ENCODE measurements at places on chromosomes 11 and 22.

- no peak for DNase-seq
Measured at GRCh38 chr11:134350381-134350780, 18.6 kb downstream of the GLB1L2 start.

GRCh38 chr11:23976426-23976825 lies 520.4 kb upstream of the LUZP2 start:
- DNase-seq, result no peak

DNA sequence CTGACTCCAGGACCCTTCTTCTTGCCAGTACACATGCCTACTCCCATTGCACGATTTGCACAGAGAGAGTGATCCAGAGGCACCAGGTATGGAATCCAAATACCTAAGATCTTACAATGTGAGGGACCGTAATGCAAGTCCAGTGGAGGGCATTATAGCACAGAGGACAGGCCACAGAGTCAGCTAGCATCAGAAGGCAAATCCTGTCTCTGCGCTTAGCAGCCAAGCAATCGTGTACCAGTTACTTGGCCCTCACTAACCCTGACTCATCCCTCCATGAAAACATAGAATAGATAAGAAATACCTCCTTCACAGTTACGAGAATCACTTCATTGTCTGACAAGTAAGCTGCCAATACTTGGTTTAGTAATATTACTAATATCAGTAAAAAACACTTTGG lies 69.7 kb upstream of the SLC6A5 start:
- DNase-seq, result no peak

- no peak for DNase-seq
Measured at GRCh38 chr22:36916034-36916433, 2.6 kb downstream of the CSF2RB start.

GRCh38 chr11:128157423-128158298 lies 429.7 kb downstream of the ETS1 start:
- peak; percentile 55 for DNase-seq

- no peak for DNase-seq
Measured at GRCh38 chr11:69450064-69450856, 31.2 kb upstream of the LINC01488 start.

DNA sequence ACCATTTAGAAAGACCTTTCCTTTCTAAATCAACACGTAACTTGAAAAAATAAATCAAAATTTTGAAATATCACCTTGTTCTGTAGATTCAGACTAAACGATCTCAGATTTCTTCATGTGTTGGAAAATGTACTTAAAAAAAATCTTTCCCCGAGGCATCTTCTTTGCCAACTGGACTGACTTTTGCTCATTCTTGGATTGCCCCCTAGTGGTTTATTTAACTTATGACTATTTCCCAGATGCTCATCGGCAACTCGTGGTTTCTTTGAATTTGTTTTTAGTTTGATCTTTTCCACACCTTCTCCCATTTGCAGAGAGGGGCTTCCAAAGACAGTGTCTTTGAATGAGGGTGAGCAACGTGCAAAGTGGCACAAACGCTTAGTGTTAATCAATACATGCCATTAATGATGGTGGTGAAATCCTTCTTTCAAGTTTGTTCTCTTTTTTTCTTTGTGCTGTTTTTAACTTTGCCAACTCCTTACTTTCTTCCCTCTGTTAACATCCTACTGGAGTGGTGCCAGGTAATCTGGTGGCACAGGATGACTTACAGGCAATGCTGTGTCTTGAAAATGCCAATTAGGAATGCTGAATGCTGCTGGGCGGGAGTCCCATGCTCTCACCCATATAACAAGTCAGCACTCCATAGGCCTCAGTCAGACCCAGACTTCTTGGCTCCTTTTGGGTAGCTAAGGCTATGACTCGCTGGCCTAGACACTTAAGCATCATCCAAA lies 18.3 kb downstream of the PRSS23 start:
- peak; percentile 61 for DNase-seq

- no peak for DNase-seq
Measured at GRCh38 chr11:64259533-64260067, 8.3 kb downstream of the PLCB3 start.

DNA sequence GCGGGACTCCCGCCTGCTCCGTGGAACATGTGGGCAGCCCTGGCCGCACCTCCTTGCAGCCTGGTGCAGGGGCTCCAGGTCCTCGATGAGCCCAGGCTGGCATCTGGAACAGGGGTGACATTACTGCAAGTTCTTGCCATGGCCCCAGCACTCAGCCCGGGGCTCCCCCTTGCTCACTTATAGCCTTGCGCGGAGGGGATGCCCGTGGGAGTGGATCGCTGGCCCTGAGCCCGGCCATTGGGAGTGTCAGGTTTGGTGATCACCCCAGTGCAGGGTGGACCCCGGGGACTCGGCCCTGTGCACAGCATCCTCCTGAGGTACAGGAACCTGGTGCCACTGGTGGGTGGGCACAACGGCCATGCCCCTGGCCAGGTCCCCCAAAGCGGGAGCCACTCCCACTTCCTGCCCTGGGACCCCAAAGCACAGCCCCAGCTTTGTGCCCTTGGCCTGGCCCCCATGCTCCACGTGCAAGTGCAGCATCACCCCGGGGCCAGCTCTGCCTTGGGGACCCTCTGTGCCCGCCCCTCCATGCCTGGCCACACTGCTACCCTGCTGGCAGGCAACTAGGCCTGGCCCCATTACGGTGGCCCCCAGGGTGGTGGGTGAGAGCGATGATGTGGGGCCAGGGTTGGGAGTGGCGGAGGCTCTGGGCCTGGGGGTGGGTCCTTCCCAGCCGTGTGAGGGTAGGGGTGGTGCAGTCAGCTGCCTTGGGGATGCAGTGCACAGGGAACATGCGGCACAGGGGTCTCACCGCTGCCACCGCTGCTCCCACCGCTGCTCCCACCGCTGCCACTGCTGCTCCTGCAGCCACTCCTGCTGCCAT lies 439.8 kb downstream of the TBC1D22A start:
- no peak for DNase-seq

DNA sequence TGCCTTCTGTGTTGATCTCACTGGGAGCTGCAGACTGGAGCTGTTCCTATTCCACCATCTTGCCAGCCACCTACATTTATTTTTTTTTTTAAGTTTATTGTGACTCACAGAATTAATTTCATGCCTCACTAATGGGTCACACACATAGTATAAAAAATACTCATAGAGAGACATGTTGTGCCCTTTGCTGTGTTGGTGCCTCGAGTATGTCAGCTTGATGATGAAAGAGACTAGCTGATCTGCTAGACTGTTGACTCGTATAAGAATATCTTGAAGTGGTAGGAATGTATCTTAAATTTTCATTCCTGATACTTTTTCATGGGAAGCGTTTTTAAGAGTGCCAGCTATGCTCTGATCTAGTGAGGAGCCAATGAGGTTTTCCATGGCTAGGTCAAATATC lies 28.6 kb upstream of the AMPD3 start:
- DNase-seq, result no peak

- DNase-seq, result peak; percentile 100
Measured at GRCh38 chr22:27238935-27239510, 562.5 kb downstream of the MN1 start.

GRCh38 chr11:45884596-45885185 lies 760 bp upstream of the MAPK8IP1 start:
- no peak for DNase-seq

DNA sequence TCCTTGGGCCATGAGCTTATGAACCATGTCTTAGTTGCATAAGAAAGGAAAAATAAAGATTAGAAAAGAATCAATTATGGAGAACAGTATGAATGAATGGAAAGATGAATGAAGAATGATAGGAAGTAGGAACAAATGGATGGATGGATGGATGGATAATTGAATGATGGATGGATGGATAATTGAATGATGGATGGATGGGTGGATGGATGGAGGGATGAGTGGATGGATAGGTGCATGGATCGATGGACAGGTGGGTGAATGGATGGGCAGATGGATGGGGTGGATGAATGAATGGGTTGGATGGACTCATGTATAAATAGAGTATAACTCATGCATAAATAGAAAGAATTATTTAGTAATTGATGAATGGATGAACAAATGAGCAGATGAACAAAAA lies 7.2 kb downstream of the LSP1 start:
- DNase-seq, result no peak

GRCh38 chr22:33957086-33957485 lies 36.8 kb upstream of the LARGE1 start:
- DNase-seq, result no peak

GRCh38 chr11:107824668-107825369 lies 33.8 kb downstream of the SLC35F2 start:
- no peak for DNase-seq

- no peak for DNase-seq
Measured at GRCh38 chr11:132101881-132102280, 731.5 kb downstream of the NTM start.

DNA sequence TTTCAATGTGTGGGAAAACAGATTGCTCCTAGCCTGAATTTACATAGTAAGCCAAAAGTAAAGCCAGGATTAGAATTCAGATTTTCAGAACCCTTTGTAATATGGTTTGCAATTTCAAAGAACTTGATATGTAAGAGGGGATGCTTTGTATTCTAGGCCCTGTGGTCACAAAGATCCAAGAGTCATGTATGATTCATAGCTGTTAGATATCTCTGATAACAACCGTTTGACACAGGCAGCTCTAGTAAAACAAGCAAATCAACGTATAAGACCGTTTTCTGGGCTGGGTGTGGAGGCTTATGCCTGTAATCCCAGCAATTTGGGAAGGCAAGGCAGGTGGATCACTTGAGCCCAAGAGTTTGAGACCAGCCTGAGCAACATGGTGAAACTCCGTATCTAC lies 79.6 kb downstream of the EMSY start:
- DNase-seq, result peak; percentile 8

- DNase-seq, result no peak
Measured at GRCh38 chr11:57900320-57900719, 123.4 kb upstream of the OR9Q1 start.

- DNase-seq, result no peak
Measured at GRCh38 chr11:61256710-61257482, 15.9 kb downstream of the PGA5 start.

- DNase-seq, result no peak
Measured at GRCh38 chr11:7175007-7175406, 76.7 kb upstream of the SYT9 start.

- no peak for DNase-seq
Measured at GRCh38 chr11:68845351-68846002, 3.8 kb upstream of the CPT1A start.

- no peak for DNase-seq
Measured at GRCh38 chr11:44363116-44363515, 53.2 kb upstream of the ALX4 start.

DNA sequence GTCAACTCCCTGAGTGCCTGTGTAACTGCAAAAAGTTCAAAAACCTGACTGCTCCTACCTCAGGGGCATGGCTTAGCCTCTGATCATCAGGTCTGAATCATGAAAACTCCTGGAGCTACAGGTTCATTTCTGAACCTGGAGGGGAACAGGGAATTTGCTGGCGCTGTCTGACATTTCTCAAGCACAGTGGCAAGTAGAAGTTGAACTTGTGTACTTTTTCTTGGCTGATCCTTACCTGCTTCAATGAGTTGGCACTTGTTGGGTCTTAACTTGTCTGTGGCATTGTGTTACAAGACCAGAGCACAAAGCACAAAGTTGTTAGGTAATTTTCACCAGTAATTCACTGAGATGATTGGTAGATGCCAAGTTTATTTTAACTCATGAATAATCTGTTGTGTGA lies 3.3 kb downstream of the TMEM109 start:
- DNase-seq, result no peak

DNA sequence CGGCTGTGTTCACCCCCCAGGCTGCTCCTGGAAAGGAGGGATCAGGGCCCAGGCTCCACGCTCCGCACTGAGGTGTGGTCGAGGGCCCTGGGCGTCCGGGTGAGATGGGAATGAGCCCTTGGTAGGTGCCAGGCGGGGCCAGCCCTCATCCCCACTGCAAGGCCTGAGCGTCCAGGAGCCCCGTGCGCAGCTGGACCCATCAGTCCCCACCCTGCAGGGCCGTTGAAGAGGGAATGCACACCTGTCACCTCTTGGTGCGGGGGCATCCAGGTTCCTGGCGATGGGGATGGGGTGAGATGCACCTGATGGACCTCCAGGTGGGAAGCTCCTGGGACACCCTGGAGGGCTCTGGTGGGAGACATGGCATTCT lies 72.2 kb downstream of the KCNQ1 start:
- no peak for DNase-seq

- DNase-seq, result no peak
Measured at GRCh38 chr22:17359501-17359900, 9.8 kb upstream of the CECR2 start.

DNA sequence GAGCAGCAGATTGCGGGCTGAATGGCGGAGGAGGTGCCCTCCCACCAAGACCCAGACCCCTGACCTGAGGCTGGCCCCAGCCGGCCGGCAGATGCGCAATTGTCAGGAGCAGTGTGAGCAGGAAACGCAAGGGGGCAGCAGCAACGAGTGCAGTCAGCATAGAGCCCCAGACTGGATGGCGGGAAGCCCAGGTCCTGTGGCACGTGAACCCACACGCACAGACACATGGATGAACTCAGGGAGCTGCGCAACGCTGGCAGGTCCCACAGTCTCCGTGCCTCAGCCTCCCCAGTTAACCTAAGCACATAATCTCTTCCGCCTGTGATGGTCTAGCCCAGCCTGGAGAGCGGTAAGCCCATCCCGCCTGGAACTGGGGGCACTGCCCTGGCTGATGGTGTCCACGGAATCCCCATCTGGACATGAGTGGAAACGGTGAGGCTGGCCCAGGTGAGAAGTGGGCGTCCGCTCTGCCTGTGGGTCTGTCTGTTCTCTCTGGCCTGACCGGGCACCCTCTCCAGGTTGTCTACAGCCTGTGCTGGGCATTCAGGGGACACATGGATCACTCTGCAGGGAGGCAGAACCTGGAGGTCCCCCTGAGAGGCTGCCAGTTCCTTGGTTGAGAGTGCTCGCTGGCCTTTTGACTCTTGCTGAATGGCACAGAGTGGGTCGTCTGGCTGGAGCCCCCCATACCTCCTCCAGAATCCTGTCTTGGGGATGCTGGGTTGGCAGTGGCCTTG lies 626 bp upstream of the TBX10 start:
- DNase-seq, result peak; percentile 18

DNA sequence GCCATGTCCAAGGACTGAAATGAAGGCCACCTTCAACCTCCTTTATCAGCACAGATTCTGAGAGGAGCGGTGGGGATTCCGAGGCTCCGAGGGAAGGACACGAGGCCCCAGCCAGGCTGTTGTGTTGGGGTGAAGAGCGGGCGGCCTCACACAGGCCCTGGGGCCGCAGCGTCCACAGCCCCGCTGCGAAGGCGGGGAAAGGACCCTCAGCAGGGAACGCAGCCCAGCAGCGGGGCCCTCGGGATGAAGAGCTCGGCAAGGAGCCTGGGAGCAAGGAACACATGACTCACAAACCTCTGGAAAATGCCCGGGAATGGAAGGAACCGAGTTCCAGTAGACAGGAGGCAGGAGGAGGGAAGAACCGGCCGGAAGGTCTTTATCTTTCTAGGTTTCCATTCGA lies 227.2 kb downstream of the BRD1 start:
- DNase-seq, result no peak

- DNase-seq, result no peak
Measured at GRCh38 chr11:83051760-83052671, 19.7 kb downstream of the RAB30 start.

Measured in RCC 7860 (cell line).